ENCODE measurements at places on chromosomes 3 and 15.

- no peak for DNase-seq
These were observed 22.8 kb upstream of the NOX5 start for GRCh38 chr15:68991723-68992122.

- DNase-seq: no peak
These were observed 10.1 kb upstream of the DCP1A start for GRCh38 chr3:53357458-53357857.

DNA sequence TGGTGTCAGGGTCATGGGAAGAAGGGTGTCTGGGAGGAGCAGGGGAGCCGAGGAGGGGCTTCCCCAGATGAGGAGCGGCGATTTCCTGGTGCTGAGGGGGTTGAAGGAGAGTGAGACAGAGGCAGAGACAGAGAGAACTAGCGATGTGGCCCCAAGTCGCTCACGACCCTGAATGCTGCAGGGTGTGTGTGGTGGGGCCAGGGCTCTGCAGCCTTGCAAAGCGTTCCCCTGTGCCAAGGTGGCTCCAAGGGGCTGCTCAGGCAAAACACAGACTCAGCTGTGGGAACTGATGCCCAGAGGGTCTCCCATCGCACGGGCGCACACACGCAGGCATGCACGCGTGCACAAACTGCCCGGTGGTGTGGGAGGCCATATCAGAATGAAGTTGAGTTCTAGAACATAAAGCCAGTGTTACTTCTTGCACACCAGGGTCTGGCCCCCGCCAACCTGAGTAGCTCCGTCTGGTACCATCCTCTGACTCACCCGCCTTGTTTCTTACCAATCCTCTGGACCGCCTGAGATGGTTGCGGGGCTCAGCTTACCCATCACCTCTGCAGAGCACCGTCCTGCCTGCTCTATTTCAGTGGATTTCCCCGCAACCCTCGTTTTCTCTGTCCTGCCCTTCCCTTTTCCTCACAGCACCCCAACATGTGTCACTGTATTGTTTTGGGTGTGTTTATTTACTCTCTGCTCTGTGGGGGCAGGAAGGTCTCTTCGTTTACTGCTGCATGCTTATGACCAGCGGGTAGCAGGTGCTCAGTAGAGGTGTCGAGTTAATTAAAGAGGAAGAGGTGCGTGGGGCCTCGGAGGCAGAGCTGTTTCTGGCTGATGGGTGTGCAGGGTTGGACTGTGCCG is 4.5 kb downstream of the MELTF start:
- DNase-seq: no peak

DNA sequence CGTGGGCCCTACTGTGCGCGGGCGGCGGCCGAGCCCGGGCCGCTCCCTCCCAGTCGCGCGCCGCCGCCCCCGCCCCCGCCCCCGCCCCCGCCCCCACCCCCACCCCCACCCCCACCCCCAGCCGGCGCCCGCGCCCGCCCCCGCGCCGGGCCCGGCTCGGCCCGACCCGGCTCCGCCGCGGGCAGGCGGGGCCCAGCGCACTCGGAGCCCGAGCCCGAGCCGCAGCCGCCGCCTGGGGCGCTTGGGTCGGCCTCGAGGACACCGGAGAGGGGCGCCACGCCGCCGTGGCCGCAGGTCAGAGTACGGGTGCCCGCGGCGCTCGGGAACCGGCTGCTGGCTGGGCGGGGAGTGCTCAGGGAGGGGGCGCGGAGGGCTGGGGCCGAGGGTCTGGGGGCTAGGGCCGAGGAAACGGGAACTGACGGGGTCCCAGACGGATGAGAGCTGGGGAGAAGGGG is 1.1 kb upstream of the PPARG start:
- no peak for DNase-seq

DNA sequence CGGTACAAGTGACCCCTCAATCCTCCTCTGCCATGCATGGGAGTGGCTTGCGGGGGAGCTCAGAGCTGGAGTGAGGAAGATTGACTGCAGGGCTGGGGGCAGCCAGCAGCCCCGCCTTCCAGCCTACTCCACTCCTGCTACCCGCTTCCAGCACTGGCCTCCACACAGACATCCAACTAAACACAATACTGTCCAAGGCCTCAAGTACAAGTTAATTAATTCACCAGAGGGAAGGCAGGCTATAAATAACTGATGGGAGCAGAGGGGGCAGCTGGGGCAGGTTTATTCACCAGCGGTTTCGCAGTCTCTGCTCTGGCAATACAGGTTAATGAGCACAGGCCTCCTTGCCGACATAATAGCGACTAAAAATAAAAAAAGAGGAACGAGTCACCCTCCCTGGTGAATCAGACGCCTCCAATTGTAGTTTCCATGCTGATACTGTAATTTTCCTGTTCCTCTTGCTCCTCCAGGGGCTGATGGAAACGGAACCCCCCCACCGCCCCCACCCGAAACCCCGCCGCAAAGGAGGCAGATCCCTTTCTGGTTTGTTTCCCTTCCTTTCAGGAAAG is 166.4 kb upstream of the TLE3 start:
- DNase-seq: no peak

DNA sequence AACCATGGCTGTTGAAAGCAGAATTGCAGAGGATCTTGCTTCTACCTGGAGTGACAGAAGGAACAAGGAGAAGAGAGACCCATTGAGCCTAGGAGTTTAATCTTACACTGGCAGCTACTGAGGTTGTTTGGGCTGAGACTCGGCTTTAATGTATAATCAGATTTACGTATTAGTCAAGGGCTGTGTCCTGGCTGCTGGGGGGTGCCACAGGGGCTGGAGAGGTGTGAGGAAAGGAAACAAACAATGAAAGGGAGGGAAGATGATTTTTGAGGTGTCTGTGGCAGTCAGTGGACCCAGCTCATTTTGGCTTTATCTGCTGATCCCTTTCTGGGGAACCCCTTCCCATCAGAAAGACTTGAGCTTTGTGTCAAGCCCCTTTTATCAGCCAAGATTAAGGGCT is 95.7 kb downstream of the PRICKLE2 start:
- no peak for DNase-seq

DNA sequence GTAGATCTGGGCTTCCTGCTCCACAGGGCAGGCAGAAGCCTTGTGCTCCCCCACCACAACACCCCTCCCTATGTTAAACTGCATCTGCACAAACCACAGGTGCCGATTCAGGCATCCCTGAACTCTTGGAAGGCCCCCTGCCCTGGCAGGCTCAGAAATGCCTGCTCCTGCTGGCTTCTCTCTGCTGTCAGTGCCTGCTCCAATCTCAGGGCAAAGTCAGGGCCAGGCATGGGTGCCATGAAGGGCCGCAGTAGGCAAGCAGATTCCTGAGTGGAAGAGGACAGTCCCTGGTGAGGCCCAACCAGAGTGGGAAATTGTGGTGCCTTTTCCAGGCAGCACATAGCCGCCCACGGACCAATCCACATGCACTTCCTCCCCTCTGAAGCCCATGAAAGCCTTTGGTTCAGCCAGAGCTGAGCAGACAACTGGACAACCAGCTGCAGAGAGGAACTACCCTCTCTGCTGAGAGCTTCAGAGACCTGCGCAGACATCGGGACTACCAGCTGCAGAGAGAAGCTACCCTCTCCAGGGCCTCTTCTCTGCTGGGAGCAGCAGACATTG is 13.6 kb downstream of the PRR20G start:
- no peak for DNase-seq

DNA sequence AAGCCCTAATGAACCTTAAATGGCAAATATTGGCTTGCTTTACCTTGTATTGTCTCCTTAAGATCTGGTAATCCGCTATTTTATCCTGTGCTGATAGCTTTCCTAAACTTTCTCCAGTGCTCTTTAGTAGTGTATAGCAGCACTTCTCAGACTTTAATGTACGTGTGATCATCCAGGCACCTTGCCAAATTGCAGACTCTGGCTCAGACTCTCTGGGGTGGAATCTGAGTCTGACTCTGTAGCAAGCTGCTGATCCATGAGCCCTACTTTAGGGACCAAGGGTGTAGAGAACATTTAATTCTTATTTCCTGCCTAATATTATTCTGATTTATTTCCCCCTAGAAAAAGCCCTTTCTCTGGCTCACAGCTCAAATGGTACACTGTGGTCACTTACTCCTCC is 518.8 kb upstream of the ZNF385D start:
- no peak for DNase-seq

- no peak for DNase-seq
These were observed 130.9 kb downstream of the ASB7 start for GRCh38 chr15:100733101-100733842.

DNA sequence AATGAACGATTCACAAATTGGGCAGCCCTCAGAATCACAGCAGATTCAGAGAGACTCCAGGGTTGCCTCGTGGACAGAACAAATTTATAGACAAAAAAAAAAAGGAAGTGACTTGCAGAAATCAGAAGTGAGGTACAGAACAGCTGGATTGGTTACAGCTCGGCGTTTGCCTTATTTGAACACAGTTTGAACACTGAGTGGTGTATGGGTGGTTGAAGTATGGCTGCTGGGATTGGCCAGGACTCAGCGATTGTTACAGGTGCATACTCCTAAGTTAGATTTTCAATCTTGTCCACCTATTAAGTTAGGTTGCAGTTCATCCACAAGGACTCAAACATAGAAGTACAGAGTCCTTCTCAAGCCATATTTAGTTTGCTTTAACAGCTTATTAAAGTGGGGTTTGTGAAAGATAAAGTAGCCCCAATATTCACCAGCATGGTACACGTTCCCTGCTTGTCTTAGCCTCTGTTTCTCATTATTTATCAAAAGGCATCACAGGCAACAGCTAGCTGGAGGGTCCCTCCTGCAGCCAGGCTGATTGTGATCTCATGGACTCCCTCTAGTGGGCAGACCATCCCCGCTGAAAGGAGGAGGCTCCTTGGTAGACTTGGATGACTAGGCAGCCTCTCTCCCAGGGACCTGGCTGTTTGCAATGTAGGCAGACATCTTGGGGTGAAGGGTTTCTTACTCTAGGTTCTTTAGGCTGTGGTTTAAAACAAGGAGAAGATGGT is 17.6 kb upstream of the ALDH1L1 start:
- peak; percentile 41 for DNase-seq

- no peak for DNase-seq
These were observed 26.7 kb downstream of the GBE1 start for GRCh38 chr3:81734742-81735141.

- no peak for DNase-seq
These were observed 103.1 kb downstream of the CMSS1 start for GRCh38 chr3:99920481-99921376.

- DNase-seq: no peak
These were observed 21.5 kb upstream of the GLCE start for GRCh38 chr15:69138963-69139362.

DNA sequence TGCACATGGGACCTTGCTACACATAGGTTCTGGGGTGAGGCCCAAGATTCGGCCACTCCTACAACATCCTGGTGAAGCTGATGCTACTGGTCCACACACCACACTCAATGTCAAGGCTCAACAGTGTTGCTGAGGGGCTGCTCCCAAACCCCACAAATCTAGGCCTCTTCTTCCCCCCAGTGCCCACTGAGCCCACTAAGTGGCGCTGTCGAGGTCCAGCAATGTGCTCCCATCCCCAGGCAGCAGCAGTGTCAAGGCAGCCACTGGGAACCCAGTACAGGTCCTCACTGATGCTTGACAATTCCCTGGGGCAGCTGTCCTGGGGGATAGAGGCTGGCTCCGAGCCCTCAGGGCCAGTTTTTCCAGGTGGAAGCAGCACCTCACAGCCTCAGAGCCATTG is 21.5 kb downstream of the SCN5A start:
- DNase-seq: peak; percentile 14

DNA sequence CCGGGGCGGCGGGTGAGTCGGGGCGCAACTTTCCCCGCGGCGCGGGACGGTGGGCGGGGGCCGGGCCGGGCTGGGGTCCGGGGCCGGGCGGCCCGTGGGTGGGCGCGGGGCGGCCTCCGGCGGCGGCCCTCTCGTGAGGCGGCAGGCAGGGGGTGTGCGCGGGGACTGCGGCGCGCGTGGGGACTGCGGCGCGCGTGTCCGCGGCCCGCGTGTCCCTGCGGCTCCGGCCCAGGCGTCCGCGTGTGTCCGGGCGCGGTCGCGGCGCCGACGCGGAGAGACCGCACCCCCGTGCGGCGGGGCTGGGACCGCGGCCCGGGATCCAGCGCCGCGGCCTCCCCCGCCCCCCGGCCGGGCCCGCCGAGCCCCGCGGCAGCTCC is 349 bp downstream of the PLXNA1 start:
- DNase-seq: no peak

- DNase-seq: no peak
These were observed 121.4 kb upstream of the RARB start for GRCh38 chr3:25306705-25307104.

DNA sequence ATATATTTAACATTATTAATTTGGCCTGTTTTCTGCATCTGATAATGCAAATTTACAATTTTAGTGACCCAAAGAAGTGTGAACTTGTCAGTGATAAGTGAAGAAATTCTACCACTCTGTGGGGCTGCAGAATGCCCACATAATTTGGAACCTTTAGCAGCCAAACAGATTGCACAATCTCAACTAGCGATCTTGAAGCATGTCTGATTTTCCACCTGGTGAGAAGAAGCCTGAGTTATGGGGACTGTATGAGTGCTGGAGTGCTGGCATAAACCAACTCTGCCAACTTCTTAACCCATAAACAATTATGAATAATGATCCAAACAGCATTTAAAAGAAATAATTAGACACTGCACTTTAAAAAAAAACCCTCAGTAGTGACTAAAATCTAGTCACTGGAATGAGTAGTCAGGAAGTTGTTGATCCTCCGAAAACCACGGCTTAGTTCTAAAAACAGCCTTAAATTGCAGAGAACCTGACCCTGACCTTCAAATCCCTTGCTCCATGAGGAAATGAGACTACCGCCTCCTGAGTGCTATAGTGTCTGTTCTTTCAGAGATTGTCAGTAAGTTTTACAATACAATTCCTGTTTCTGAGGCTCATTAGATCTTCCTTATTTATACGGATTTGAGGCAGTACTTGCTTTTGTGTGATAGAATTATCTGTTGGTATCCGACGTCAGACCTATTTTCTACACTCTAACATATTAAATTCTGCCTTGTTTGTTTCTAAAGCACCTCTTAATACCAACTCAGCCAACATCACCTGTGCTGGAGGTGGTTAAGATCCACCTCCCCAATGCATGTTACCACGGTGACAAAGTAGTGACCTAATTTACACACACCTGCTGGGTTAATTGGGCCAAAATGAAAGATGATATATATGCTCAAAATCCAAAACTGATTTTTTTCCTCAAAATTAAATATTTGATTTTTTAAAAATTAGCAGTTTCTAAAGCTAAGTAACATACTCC is 267.7 kb downstream of the ZBTB20 start:
- no peak for DNase-seq

DNA sequence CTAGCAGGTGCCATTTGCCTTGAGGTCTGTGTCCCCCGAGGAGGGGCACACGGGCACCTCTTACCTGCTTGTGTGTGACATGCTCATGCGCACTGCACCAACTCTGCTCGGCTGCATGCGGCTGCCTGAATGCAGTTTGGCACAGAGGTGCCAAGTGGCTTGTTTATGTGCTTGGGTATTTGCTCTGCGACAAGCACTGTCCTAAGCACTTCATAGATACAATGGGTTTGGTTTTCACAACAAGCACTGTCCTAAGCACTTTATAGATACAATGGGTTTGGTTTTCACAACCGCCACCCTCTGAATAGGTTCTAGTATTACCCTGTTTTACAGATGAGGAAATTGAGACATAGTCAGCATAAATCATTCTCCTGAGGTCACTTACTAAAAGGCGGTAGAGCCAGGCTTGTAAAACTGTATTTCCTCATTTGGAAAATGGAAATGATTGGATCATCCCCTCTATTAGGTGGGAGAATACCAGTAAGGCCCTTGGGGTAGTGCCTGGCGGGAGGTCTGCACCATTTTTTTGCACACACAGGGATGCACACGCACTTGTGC is 487 bp downstream of the ITIH4 start:
- no peak for DNase-seq
